Right lung (tissue), 10 donors: ENCODE measurements at places on chromosomes 2 and 18. TPM values are rescaled to one million over a fixed set of nuclear protein-coding genes. Genes with fewer than 3 reads are reported as not detected.

- DNase-seq = no peak
Measured at GRCh38 chr2:42359304-42359964, 1.6 kb downstream of the COX7A2L start.

GRCh38 chr2:231039821-231040364 lies 2.6 kb downstream of the C2orf72 start:
- DNase-seq = no peak

DNA sequence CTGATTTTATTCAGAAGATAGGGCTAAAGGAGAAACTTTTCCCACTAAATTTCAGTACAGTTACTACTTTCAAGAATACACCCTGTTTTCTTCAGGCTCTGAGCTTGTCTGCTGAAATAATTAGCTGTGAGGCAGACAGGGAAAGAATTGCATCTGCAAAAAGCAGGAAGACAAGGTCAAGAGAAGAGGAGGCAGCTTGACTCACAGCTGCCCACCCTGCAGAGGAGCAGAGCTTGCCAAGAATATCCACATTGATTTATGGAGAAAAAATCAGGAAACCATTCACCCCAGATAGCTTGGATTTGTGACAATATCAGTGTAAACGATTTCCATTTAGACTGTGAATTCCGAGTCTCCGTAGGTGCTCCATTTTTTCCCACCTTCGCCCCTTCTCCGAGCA lies 49.0 kb downstream of the ACTR2 start:
- no peak for DNase-seq

Gene TFPI
- polyA plus RNA-seq = 184 TPM

Gene UPP2
- 0.30 TPM for polyA plus RNA-seq
